ENCODE measurements at places on chromosomes 11 and 22.

GRCh38 chr22:37556710-37557109, 3.6 kb upstream of the CDC42EP1 start:
- no peak for DNase-seq

GRCh38 chr22:44220727-44221680, 40.3 kb downstream of the PARVG start:
- no peak for DNase-seq

GRCh38 chr11:9639985-9640384, 23.9 kb upstream of the SWAP70 start:
- no peak for DNase-seq

GRCh38 chr11:63534895-63535461, 1.6 kb upstream of the PLAAT4 start:
- DNase-seq, result no peak

- no peak for DNase-seq
These were observed 27.6 kb upstream of the LRRC10B start for GRCh38 chr11:61480994-61481335.

- DNase-seq, result no peak
These were observed 6.1 kb downstream of the C11orf91 start for GRCh38 chr11:33694346-33695050.

DNA sequence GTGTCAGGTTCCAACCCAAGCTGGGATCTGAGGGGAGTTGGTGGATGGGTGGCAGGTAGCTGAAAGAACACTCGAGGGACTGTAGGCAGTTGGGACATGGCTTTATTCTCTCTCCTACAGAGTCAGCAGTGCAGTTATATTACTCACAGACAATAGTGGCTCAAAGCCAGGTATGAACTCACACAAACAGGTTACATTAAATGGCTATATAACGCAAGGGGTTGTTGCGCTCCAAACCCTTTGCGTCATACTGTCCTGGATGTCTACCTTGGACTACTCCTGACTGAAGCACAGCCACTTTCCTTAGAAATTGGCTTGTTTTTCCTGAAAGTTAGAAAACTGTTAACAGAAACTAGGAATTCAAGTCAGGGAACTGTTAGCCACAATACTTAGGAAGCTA, 66.4 kb upstream of the OR4B1 start:
- DNase-seq, result no peak

DNA sequence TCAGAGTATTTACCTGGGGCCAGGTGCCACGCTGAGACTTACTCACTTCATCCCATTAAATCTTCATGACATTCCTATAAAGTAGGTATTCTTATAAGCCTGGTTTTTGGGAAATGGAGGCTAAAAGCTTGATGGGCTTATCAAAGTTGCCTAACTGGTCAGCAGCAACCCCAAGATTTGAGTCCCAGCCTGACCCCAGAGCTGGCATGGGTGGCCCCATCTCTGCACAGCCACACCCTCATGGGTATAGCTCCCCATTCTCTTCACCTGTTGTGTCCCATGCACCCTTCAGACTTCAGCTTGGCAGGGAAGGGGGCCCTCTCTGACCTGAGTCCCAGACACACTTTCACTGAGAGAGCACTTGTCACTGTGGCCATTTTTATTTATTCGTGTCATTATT, 37.4 kb upstream of the TP53I11 start:
- DNase-seq, result no peak

DNA sequence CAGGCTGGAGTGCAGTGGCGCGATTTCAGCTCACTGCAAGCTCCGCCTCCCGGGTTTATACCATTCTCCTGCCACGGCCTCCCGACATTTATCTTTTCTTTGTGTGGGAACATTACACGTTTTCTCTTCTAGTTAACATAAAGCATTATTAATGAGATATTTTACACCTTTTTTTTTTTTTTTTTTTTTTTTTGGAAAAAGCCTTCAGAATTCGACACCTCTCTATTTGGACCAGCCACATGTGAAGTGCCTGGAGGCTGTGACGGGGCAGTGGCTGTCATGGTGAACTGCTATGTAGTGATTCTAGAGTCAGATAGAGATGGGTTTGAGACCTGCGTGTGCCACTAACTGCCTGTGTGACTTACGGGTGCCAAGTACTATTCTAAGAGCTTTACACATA, 64.3 kb downstream of the SMIM38 start:
- no peak for DNase-seq

DNA sequence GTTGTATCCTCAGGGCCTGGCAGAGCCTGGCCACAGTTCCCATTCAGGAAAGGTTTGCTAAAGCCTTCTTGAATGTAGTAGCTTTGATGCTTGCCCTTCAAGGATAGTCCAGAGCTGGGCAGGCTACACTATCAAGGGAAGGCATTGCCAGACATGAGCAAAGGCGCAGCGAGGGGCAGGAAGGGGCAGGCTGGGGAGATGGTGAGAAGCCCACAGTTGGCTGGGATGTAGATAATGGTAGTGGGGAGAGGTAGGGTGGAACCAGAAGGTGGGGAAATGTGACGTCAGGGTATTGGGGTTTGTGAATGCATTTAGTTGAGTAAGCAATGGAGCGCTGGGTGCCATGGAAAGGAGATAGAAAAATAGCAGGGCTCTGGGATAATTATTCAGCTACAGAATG, 28.6 kb downstream of the LRRC32 start:
- no peak for DNase-seq

GRCh38 chr11:133414506-133414905, 117.8 kb downstream of the OPCML start:
- DNase-seq, result no peak

DNA sequence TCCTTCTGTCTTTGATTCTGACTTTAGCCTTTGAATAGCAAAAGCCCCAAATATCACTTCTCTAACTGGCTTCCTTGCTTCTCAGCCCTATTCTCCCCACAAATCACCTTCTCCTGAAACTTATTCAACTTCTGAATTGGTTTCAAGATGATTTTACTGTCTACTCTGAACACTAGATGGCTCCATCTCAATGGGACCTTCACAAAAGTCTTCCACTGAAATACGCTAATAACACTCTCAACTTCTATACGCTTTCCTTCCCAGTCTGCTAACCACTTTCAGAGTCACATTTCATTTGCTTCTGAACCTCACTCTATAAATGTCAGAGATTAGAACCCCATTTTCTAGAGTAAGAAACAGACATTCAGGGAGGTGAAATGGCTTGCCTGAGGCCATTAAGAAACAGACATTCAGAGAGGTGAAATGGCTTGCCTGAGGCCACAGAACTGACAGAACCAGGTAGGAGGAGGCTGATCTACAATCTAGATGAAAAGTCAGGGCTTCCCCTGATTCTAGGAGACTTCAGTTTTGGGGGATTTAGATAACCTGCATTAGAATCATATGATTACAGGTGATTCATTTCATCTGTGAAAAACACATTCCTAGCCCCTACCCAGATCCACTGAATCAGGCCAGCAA, 20.6 kb downstream of the MORC2 start:
- no peak for DNase-seq

DNA sequence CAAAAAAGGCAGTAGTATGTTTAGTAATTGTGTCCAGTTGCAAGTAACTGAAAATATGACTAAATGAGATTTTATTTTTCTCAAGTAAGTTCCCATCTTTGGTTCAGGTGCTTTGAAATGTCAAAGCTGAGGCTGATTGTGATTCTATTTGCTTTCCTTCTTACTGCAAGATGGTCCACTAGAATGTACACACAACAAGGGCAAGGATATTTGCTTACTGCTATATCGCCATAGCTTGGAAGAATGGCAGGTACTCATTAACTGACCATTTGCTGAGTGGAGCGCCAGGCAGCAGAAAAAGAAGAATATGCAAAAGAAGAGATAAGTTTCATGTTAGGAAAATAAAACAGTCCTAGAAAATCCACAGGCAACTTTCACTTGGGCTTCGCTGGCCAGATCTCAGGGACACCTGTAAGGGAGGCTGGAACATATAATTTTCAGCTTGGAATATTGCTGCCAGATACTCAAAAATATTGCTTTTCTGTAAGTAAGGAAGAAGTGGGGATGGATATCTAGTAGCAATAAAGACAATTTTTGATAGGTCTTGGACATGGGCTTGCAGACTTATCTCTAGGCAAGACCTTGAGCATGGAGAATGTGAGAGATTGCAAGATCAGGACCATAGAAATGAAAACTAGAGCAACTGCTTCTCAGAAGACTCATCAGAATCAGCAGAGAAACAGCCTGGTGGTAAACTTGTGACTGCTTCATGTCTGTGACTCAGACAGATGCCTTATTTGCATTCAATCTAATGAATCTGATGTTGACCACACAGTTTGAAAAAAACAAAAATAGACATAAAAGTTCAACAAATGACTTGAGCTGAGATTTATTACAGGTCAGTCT, 44.8 kb upstream of the OR9Q1 start:
- no peak for DNase-seq

DNA sequence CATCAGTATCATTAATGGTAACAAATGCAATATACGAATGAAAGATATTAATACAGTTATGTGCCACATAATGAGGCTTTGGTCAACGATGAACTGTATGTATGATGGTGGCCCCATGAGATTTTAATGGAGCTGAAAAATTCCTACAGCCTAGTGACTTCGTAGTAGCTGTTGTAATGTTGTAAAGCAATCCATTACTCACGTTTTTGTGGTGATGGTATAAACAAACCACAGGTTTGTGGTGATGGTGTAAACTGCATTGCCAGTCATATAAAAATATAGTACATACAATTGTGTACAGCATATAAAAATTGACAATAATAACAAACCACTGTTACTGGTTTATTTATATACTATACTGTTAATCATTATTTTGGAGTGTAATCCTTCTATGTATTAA, 27.4 kb upstream of the GRIA4 start:
- DNase-seq, result no peak

DNA sequence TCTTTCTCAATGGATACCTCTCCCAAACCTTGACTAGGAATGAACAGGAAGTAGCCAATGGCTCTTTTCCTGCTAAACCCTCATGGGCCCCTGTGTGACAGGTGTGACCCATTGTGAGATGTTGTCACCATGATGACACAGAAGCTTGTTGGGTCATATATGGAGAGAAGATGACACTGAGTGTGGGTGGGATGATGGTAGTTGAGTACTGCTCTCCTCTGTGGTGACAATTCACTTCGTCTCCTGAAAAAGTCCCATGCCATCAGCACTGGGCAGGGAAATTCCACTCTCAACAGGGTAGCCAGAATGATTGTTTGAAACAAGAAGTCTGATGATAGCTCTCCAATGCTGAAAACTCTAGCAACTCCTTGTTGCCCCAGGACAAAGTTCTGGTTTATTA, 94.0 kb upstream of the SEZ6L start:
- DNase-seq, result no peak

- no peak for DNase-seq
These were observed 18.1 kb downstream of the XKR3 start for GRCh38 chr22:16807109-16807508.

GRCh38 chr11:75031224-75031753, 42.6 kb downstream of the NEU3 start:
- no peak for DNase-seq

DNA sequence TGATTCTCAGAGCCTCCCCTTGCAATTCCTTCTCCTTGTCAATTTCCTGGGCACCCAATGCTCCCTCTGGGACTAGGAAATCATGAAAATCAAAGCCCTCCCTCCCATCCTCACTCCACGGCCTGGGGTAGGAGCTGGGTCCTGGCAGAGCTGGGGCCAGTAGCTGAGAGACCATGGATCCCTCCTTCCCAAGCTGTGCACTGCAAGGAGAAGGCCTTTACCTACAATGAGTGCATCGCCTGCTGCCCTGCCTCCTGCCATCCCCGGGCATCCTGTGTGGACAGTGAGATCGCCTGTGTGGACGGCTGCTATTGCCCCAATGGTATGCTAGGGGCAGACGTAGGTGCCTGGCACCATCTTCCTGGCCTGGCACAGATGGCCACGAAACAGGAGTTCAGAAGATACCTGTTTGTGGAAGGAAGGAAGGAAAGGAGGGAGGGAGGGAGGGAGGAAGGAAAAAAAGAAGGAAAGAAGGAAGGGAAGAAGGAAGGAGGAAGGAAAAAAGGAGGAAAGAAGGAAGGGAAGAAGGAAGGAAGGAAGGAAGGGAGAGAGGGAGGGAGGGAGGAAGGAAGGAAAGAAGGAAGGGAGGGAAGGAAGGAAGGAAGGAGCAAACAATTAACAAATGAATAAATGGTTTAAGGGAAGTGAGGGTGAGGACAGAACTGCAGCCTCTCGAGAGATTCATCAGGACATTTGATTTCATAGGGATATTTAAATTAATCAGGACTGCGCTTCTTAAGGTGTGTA, 12.5 kb downstream of the OTOG start:
- no peak for DNase-seq

DNA sequence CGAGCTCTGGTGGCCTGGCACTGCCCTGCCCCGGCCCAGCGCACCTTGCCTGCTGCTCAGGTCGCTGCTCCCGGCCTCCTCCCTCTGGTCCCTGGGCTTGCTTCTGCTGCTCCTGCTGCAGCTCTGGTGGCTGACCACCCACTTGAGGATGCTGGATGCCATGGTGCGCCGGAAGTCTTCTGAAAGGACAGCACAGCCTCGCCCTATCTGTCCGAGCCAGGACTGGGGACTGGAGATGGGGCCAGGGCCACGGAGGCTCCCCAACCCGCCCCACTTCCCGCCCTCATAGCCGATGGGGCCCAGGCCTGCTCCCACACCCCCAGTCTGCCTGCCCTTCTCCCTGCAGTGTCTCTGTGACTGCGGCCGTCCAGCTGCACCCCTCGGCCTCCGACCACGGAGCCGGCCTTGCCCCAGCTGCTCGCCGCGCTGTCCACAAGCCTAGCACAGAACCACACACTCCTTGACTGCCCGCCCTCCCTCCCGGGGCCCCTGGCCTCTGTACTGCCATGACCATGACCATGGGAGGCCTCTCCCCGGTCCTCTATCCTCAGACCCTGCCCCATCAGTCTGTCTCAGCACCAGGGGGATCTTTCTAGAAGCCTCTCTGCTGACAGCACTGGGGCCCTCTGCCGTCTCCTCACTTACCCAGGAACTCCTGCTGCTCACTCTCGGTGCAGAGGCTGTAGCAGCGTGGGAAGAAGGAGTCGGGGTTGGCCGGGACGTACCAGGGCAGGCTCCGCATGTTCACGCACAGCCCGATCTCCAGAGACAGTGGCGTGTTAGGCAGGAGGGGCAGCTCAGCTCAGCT, 12.7 kb downstream of the TTLL8 start:
- no peak for DNase-seq

DNA sequence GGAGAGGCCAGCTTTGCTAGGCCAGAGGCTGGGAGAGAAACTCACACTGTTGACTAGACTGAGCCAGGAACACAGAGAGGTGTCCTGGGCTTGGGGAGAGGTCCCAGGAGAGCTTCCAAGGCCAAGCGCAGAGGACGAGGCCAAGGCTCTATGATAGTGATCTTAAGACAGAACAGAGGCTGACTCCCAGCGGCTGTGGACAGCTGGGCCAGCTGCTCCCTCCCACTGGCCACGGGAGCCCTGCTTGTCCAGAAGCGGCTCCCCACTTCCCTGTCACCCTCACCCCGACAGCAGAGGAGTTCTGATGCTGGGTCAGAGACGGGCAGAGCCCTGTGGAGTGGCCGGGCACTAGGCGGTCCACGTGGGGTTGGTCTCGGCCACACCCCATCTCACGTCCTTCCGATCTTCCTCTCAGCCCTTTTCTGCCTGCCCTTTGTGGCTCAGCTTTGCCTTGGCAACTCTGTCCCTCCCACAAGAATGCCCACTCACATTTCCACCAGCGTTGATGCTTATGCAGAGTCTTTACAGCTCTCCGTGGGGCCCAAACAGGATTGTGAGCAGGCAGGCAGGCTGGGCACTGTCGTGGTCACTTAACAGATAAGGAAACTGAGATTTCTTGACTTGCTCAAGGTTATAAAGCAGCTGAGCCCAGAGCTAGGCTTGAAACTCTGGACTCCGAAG, 68.2 kb downstream of the FBXO7 start:
- no peak for DNase-seq
